ENCODE measurements at places on chromosomes 7 and 10.

DNA sequence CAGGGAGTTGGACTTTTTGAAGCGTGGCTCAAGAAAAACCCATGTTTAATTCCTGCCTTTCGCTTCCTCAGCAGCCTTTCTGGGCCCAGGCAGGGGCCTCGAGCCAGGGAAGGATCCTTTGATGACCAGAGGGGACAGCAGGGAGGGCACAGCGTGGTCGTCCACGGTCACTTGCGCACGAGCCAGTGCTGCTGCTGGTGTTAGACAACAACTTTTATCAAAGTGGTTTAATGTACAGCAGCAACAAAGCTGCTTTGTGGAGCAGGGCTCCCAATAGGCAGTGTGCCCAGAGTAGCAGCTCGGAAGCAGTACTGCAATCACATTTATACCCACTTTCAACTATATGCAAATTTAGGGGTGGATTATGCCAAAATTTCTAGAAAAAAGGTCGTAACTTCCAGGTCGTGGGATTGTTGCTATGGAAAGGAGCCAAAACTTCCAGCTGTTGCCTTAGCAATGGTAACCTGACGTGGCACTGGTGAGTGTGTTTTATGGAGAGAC lies 6.1 kb downstream of the GIMAP1 start:
- no peak for DNase-seq

GRCh38 chr10:104099269-104099668 lies 13.6 kb upstream of the COL17A1 start:
- peak; percentile 18 for DNase-seq

DNA sequence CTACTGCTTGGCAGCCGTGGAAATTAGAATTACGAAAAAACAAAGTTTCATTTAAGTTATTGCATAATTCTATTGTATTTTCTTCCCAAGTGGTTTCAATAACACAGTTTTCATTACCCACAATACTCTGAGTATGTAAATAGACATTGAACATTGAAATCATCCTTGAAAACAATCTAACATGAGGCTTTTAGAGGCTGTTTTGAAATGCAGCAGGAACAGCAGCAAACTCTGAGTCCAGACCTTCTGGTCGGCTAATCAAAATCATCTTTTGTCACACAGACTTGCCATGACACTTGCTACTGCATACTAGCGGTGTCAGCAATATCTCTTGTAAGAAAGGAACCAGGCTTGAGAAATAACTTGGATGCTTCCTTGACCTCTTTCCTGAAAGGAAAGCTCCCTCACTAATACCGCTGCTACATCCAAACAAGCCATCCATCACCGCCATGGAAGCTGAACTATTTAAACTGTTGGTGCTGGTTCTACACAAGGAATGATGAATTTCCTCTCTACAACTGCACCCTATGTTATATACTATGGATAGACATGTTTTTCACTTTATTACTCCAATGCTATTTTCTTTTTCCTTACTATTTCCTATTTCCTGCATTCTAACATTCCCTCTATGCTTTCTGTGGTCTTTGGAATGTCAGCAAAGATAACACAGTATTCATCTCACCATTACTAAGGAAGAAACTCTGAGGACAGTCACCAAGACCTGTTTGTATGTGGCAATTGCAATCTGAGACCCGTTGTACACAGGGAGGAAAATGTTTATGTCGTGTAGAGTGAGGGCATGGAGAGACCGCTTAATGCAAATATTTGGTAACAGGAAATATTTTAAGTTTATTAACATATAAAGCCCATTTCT lies 130.8 kb downstream of the ITGA8 start:
- peak; percentile 42 for DNase-seq

GRCh38 chr7:143418681-143419458 lies 10.2 kb upstream of the EPHA1 start:
- DNase-seq: no peak

GRCh38 chr7:129095258-129095657 lies 40.3 kb upstream of the TNPO3 start:
- no peak for DNase-seq

- no peak for DNase-seq
These were observed 1.2 kb downstream of the PPP1R9A start for GRCh38 chr7:94908323-94909178.

All from fibroblast of skin of right quadriceps (primary cell).